Foreskin melanocyte (primary cell): ENCODE measurements at places on chromosomes 12 and 14.

GRCh38 chr12:57472391-57472790, 7.3 kb downstream of the ARHGAP9 start:
- DNase-seq: no peak

- DNase-seq: peak; percentile 39
Measured at GRCh38 chr14:63544591-63545299, 1.6 kb upstream of the PPP2R5E start.

DNA sequence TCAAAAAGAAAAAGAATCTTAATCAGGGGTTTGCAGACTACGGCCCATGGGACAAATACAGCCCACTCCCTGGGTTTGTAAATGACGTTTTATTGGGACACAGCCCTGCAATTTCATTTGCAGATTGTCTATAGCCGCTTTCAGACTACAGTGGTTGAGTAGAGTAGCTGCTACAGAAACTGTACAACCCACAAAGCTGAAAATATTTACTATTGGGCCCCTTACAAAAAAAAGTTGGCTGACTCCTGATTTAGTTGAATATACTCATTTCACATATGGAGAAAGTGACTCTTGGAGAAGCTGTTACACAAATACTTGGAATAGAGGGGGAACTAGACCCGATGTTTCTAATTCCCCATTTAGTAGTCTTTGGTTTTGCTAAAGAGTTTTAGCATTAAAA, 162.5 kb upstream of the NOS1 start:
- no peak for DNase-seq

DNA sequence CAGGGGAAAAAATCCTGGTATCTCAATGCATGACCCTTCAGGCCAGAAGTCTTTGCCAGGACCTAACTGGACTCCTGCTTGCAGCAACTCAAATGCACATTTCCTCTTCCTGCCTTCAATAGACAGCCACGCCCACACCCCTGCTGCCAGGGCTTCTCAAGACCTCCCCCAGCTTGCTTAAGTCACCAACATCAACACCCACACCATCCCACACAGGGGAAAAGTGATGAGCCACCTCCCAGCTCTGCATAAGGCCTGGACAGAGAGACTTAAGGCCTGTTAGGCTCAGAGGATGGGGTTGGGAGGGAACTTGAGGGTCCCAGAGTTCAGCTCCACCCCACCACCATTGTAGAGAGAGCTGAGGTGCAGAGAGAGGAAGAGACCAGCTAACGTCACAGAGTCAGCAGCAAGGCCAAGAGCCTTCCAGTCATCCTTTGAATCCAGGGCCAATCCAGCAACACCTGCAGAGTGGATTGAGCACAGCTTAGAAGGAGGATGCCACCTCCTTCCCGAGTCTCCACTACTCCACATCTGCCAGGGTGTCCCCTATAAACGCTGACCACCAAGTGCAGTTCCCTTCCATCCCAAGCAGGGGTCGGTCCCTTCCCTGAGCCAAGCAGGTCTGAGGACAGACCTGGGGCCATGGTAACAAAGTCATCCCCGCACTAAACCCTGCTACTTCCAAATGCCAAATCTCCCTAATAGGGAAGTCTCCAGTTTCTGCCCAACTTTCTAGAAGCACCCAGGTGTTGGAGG, 50.0 kb downstream of the KDM2B start:
- DNase-seq: peak; percentile 20

DNA sequence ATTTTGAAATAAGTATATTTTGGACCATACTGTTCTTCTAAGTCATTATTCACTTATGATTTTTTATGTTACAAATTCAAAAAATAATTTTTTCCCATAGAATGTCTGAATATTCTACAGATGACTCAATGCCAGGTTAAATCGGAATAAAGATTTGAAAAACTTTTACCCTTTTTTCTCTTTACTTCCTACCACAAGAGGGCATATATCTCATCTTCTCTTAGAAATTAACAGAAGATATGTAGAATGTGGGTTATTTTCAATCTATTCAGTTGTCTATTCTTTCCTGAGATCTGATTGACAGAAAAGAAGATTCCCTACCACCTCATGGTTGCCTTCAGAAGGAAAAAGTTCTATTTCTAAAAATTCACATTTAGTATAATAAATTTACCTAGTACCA, 53.0 kb upstream of the KITLG start:
- DNase-seq: no peak

- no peak for DNase-seq
Measured at GRCh38 chr14:81465507-81466228, 65.5 kb upstream of the STON2 start.

GRCh38 chr12:28611449-28611848, 421.2 kb downstream of the CCDC91 start:
- no peak for DNase-seq

DNA sequence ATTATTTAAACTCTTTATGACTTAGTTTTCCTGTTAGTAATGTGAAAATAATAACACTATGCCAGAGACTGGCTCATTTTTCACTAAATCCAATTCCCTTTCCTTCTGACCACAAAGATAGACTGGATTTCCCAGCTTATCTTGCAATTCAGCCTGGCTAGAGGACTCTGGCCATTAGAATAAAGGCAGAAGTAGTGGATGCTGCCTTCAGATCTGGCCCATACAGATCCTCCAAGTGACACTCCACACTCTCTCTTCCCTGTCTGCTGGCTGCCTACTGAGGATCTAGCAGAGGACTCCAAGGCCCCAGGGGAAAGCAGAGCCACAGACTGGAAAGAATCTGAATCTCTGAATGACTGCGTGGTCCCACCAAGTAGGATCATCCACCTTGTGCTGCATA, 188.8 kb upstream of the LMNTD1 start:
- DNase-seq: no peak

GRCh38 chr14:74945852-74946658, 9.3 kb downstream of the PGF start:
- DNase-seq: no peak

GRCh38 chr14:104383996-104384775, 195.4 kb upstream of the C14orf180 start:
- no peak for DNase-seq

DNA sequence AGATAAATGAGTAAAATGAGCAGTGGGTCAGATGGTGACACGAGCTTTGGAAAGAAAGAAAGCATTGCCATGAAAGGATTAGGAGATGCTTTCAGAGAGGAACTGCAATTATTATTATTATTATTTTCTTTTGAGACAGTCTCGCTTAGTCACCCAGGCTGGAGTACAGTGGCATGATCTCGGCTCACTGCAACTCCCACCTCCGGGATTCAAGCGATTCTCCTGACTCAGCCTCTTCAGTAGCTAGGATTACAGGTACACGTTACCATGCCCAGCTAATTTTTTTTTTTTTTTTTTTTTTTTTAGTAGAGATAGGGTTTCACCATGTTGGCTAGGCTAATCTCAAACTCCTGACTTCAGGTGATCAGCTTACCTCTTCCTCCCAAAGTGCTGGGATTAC, 77.4 kb downstream of the ST8SIA1 start:
- no peak for DNase-seq

DNA sequence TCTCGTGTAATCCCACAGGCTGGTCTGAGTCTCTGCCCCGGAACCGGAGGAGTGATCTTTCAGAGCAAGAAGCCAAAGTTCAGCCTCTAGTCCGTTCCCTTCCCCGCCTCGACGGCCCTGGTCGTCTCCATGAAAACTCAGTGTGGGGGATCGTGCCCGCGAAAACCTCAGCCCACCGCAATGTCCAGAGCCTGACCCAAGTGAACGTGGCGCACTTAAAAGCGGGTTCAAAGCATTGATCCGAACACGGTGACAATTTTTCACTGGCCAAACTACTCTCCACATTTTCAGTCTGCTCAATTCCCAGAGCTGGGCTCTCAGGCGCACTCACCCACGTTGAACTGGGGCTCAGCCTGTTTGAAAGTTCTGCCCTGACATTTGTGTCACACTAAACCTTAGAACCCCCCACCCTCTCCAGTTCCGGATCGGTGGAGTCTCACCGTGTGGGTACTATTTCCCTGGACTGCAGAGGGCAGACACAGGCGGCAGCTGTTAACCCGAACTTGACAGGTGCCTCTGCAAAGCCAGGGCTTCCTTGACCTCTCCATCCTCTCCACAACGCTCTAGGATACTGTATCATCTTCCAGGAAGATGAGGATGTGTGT, 886 bp upstream of the PRICKLE1 start:
- DNase-seq: no peak

DNA sequence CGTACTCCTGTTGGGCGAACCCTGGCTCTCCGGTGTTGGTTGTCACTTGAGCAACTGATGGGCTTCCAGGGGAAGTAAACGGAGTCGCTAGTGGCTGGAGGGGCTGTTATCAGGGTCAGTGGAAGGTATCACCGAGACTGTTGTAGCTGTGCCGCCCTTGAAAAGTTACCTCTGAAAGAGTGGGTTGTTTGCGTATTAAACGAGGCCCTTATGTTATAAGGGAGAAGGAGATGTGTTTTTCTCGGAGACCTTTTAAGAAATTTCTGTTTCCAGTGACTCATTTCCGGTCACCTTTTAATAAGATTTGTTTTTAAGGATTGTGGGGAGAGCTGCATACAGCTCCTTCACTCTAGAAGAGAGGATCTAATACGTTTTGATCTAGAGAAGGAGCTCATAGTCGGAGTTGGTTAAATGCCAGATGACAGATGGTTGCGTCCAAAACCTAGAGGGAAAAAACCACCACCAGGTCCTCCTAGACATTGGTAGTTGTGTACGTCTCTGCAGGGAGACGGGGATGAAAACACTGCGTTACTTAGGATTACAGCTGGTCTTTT, 750 bp upstream of the DBX2 start:
- no peak for DNase-seq

GRCh38 chr14:23579739-23580138, 1.1 kb upstream of the JPH4 start:
- DNase-seq: no peak

GRCh38 chr12:13603953-13604352, 377.4 kb downstream of the GRIN2B start:
- no peak for DNase-seq

- DNase-seq: no peak
Measured at GRCh38 chr12:18681818-18682217, 56.0 kb downstream of the PLCZ1 start.

DNA sequence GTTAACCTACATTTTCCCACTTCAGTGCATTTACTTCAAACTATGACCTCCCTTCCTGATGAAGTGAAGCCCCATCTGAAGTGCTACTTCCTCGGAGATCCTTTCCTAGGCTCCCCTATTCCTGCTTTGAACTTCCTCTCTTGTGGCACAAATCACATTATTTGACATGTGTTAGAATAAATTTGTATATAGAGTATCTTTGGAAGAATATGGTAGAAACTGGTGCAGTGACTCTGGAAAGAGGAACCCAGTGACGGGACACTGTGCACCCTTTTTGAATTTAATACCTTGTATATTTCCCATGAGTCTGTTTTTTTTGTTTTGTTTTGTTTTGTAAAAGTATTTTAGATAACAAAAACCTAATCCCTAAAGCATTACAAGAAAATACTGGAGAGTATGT, 66.4 kb upstream of the SRSF5 start:
- no peak for DNase-seq

GRCh38 chr12:120234643-120235368, 30.7 kb downstream of the PXN start:
- no peak for DNase-seq

DNA sequence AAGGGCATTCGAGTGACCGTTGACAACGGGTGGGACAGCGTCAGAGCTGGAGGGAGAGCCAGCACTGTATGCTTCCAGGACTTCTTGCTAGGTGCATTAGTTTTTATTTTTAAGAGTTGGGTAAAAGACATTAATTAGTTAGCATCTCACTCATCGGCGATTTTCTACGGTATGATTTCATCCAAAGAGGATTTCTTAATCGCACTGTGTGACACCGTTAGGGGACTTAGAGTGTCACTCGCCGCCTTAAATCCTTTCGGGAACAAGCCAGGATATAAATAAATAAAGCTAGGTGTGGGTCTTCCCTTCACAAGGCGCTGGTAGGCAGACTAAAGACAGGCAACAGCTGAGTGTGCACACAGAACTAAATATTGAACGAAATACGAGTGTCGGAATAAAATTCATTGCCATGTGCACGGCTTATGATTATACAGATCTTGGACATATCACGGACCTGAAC, 869 bp upstream of the NOVA1 start:
- no peak for DNase-seq

DNA sequence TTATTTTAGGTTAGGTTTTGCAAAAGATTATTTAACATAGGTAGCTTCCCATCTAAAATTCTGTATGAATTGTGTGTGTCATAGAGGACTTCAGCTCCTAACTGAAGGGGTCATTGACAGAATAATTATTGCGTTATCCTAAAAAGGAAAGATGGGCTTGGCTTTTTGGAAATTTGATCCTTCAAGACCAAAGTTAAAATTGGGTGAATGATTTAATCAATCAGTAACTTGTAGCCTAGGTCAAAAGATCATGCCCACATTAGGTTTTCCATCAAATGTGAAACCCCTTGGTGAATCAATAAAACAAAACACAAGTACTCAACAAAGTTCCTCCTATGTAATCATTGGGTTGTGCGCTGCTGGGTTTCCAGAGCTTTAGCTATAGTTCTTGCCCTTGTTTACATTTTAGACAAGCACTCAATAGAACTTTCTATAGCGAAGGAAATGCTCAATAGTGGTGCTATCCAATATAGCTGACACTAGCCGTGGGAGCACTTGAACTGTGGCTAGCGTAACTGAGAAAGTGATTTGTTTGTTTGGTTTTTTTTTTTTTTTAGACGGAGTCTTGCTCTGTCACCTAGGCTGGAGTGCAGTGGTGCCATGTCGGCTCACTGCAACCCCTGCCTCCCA, 37.6 kb upstream of the ARHGAP5 start:
- DNase-seq: no peak

DNA sequence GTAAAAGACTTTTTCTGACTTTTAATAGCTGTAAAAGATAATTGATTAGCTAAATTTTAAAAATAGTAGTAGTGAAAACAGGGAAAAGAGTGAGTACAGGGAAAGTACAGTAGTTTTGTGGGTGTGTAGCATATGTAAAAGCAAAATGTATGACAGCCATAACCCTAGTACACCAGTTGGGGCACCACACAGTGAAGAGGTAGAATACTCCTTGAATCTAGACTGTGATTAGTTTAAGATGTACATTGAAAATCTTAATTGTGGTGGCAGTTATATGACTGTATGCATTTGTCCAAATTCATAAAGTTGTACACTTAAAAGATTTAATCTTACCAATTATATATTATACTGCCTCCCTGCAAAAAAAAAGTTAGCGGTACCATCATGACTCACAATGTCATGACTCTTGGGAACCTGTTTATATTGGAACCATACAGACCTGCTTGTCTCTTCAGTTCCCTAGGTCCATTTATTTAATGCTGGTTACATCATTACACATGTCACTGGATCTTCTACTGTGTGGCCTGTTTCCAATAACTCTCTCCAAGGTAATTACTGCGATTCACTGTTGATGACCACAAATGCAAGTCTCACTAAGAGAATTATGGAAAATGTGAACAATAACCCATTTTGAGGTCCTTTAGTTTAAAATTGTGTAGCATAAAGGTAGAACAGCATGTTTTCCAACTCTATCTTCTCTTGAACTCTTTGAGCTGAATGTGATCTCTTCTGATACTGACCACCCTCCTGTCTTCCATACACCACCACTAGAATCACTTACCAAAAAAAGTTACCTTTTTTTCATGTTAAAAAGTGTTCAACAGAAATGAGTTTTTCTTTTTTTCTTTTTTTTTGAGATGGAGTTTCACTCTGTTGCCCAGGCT, 264.2 kb upstream of the AMIGO2 start:
- no peak for DNase-seq

GRCh38 chr12:1463073-1463905, 131.1 kb downstream of the FBXL14 start:
- DNase-seq: no peak
